ENCODE measurements at places on chromosomes 5 and 9.

GRCh38 chr9:114902786-114903524 is 27.4 kb downstream of the TNFSF8 start:
- DNase-seq: no peak

DNA sequence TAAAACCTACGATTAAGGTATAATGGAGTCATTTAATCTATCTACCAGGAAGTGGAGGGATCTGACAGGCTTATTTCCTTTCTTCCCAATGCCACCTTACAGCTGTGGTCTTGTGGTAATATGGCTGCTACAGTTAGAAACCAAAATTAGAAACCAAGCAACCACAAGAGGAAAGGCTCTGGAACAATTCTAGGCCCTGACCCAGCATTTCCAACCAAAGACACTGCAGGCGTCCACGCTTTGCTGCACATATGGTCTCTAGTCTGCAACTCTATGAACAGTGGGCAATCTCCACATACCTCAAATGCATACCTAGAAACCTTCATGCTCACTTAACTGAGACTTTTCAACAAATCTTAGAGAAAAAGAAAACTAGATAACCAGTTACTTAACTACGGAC is 339.1 kb downstream of the NFIB start:
- no peak for DNase-seq

- no peak for DNase-seq
Measured at GRCh38 chr5:83802686-83803085, 82.0 kb upstream of the HAPLN1 start.

GRCh38 chr9:38687992-38688391 is 31.9 kb downstream of the FAM240B start:
- DNase-seq: no peak

- DNase-seq: no peak
Measured at GRCh38 chr9:99180199-99180598, 41.5 kb downstream of the ALG2 start.

DNA sequence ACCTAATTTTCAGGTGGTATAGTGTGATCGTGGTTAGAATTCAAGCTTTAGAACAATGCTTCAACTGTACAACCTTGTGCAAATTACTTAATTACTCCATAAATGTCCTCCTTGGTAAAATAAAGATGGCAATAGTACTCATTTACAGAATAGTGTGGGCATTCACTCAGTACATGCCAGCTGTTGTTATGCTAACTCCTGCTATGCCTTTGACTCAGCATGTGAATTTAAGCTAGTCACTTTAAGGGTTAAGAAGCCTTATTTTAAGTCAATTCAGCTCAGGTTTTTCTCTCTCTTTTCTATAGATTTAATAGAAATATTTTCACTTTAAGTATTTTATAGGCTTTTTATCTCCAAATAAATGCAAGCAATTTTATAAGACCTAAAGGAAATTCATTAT is 335.6 kb upstream of the ITGA1 start:
- no peak for DNase-seq

DNA sequence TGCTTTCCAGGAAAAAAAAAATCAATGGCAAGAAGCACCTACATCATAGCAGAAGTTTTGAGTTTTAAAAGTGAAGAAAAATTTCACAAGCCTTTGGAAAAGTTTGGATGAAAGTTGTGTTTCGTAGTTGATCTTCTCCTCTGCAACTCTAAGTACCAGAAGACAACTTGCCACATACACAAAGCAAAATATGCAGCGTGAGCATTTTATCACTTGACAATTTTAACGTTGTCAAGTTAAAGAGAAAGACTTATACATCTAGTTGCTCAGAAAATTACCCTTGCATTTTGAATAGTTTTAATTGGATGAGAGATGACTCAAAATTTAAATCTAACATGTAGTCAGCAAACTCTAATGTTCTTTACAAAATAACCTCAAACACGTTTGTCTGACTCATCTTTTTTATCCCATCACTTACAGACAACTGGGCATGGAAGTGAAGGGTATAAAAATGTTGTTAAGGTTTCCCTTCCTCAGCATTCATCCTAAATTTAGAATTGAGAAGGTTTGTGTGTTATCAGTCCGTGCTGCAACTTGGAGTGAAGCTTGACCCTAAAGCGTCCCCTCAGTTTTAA is 213.4 kb downstream of the MARCHF11 start:
- DNase-seq: no peak

GRCh38 chr5:15539951-15540350 is 40.0 kb downstream of the FBXL7 start:
- DNase-seq: no peak

- no peak for DNase-seq
Measured at GRCh38 chr5:83931969-83932368, 211.3 kb upstream of the HAPLN1 start.

GRCh38 chr5:16489322-16489791 is 23.8 kb upstream of the ZNF622 start:
- peak; percentile 43 for DNase-seq

DNA sequence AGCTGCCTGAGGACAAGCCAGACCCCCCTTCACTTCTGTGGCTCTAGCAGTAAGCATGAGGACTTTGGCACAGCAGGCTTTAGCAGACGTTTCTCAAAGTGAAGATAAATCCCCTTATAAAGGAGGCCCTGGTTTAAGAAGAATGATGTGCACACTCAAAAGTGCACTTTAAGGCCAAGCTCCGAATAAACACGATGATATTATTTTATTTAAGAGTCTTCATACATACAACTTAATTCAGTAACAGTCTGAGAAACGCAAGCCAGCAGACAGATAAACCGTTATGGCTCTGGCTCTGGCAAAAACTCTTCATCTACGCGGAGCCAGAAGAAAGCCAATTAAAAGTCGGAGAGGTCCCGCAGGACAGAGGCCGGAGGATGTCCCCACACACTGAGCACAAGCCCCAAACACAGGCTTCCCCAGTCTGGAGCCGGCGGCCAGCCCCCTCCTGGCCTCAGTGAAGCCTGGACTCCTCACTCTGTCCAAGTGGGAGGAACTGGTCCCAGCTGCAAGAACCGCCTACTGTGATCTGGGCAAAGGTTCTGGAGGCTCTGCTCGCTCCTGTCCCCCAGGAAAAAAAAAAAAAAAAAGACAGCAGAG is 44.6 kb downstream of the ADAMTS2 start:
- no peak for DNase-seq

DNA sequence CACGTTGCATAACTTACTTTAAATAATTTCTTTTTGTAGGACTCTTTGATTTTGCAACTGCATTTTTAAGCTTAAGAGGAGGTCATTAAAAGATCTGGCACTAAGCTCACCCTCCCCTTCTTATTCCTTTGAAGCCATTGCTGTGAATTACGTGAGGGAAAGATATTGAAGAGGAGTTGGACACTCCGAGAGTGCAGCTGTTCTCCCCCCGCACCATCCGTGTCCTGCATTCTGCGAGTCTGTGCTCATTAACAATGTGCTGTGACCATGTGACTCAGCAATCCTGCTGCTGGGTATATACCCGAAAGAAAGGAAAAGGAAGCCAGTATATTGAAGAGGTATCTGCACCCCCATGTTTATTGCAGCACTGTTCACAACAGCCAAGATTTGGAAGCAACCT is 40.0 kb downstream of the NXNL2 start:
- DNase-seq: no peak

DNA sequence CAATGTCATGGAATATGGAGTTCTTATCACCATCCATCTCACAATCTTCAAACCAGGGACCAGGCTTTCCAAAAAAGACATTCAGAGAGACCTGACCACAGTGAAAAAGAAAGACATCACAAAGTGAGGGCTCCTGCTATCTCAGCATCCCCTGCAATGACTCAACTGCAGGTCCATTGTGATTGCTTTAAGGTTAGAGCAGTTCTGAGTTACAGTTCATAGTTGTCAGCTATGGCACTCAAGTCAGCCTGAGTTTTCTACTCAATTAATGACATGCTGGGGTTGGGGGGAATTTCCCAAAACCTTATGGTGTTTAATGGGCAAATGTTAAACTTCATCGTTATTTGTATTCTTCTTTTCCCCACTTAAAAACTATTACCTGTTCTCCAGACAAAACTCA is 58.9 kb downstream of the CEMIP2 start:
- DNase-seq: no peak

Measured in cerebellar nuclear complex (tissue), 1 donor.